Suprapubic skin (tissue), 4 donors: ENCODE measurements at places on chromosomes 5 and 9.
A peak's percentile ranks its signal among the peaks of the same experiment; 100 is the strongest.

DNA sequence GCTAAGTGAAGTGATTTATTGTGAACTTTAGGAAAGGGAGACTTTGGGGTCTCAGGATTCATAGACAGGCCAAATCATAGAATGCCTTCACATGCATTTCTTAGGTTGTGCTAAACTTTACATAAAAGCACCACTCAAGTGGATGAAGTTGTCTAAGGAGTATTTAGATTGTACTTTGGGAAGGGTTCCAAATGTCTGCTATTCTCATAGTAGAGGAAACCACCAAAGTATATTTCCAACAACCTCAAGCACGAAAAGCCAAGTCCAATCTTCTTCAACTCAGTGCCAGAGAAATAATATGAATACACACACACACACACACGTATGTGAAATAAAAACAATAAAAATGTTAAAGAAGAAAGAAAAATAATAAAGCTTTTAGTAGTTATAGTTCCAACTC, 41.8 kb downstream of the ENC1 start:
- no peak overlapping the region for H3K4me3 ChIP-seq
- no peaks in the 10 kb centered on the region for H3K27me3 ChIP-seq
- H3K27ac ChIP-seq = no peak overlapping the region
- no peak for DNase-seq
- no peaks in the 10 kb centered on the region for H3K36me3 ChIP-seq
- no peaks in the 10 kb centered on the region for H3K4me1 ChIP-seq

DNA sequence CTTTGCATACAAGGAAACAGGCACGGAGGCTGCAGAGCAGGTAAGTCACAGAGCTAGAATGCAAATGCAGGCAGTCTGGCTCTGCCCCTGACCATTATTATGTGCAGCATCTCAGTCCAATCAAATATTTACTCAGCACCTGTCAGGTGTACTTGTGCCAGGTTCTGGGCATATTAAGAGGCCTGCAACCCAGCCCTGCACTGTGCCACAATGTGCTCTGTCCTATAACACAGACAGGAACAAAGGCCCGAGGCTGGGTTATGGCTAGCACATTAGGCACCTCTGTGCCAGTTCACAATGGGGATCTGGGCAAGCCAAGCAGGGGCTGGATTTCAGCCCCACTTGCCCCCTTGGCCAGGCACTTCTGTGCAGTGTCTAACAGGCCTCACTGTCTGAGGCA, 14.0 kb downstream of the ARL15 start:
- H3K27me3 ChIP-seq = no peaks in the 10 kb centered on the region
- peak overlapping the region; percentile 31 for H3K27ac ChIP-seq
- no peak for DNase-seq
- H3K4me3 ChIP-seq = no peak overlapping the region

DNA sequence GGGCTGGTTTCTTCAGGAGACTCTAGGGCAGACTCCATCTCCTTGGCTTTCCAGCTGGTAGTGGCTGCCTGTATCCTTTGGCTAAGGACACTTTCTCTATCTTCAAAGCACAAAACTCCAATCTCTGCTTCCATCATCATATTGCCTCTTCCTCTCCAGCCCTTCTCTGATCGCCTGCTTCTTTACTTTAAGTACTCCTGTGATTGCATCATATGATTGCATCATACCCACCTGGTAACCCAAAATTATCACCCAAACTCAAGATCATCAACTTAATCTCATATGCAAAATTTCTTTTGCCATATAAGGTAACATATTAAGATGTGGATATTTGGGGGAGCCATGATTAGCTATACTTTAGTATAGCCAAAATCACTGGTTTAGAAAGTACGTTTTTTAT, 1092.6 kb upstream of the CDH6 start:
- no peaks in the 10 kb centered on the region for H3K36me3 ChIP-seq
- no peak for DNase-seq
- H3K4me1 ChIP-seq = no peaks in the 10 kb centered on the region
- no peaks in the 10 kb centered on the region for H3K27me3 ChIP-seq

GRCh38 chr5:39176759-39177630, 42.4 kb downstream of the FYB1 start:
- no peak overlapping the region for H3K27ac ChIP-seq
- no peak for DNase-seq
- no peaks in the 10 kb centered on the region for H3K27me3 ChIP-seq
- no peak overlapping the region for H3K4me3 ChIP-seq
- no peaks in the 10 kb centered on the region for H3K4me1 ChIP-seq

GRCh38 chr5:58753446-58753845, 170.6 kb downstream of the RAB3C start:
- H3K4me3 ChIP-seq = no peak overlapping the region
- no peak for DNase-seq
- no peaks in the 10 kb centered on the region for H3K27me3 ChIP-seq
- no peaks in the 10 kb centered on the region for H3K36me3 ChIP-seq

- no peaks in the 10 kb centered on the region for H3K27me3 ChIP-seq
- H3K4me1 ChIP-seq = peaks cover 15% of the 10 kb centered on the region
- no peak for DNase-seq
- H3K27ac ChIP-seq = no peak overlapping the region
- H3K36me3 ChIP-seq = peaks cover 60% of the 10 kb centered on the region
- no peak overlapping the region for H3K4me3 ChIP-seq
Observed at GRCh38 chr5:149496166-149496565, 55.1 kb downstream of the CSNK1A1 start.

- no peak overlapping the region for H3K27ac ChIP-seq
- peaks cover 5% of the 10 kb centered on the region for H3K27me3 ChIP-seq
- H3K36me3 ChIP-seq = no peaks in the 10 kb centered on the region
- no peak for DNase-seq
Observed at GRCh38 chr9:88071331-88071730, 66.9 kb downstream of the SPATA31C2 start.

DNA sequence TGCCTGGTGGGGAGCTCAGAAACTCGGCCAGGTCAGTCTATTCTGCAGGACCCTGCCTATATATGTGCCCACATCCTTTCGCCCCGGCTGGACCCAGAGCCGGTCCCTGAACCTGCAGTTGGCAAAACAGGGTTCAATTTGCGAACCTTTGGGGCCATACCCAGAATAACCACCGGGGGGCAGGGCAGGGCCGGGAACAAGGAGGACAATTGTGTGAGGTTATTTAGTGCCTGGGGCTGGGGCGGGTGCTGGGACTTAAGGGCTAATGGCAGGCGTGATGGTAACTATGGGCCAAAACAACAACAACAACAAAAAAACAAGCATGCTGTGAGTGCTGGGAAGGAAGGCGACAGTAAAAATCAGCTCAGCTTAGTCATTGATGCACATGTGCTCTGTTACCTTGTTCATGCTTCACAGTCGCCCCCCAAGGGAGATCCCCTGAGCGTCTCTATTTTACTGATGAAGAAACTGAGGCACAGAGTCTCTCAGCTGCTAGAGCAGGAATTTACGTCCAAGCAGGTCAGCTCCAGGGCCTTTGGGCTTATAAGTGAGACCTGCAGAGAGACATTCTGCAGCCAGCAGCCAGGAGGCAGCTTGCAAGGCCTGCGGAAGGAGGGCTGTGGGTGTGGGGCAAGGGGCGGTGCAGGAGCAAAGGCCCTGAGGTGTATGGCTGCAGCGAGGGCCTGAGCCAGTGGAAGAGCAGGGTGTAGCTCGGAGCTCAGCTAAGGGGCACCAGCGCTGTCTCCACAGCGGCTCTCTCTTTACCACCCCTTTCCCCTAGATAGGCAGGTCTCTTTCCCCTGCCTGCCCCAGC, 106.0 kb downstream of the PHF2 start:
- H3K4me1 ChIP-seq = peaks cover 8% of the 10 kb centered on the region
- peaks cover 12% of the 10 kb centered on the region for H3K36me3 ChIP-seq
- H3K27ac ChIP-seq = no peak overlapping the region
- no peak overlapping the region for H3K4me3 ChIP-seq
- DNase-seq = peak; percentile 83

DNA sequence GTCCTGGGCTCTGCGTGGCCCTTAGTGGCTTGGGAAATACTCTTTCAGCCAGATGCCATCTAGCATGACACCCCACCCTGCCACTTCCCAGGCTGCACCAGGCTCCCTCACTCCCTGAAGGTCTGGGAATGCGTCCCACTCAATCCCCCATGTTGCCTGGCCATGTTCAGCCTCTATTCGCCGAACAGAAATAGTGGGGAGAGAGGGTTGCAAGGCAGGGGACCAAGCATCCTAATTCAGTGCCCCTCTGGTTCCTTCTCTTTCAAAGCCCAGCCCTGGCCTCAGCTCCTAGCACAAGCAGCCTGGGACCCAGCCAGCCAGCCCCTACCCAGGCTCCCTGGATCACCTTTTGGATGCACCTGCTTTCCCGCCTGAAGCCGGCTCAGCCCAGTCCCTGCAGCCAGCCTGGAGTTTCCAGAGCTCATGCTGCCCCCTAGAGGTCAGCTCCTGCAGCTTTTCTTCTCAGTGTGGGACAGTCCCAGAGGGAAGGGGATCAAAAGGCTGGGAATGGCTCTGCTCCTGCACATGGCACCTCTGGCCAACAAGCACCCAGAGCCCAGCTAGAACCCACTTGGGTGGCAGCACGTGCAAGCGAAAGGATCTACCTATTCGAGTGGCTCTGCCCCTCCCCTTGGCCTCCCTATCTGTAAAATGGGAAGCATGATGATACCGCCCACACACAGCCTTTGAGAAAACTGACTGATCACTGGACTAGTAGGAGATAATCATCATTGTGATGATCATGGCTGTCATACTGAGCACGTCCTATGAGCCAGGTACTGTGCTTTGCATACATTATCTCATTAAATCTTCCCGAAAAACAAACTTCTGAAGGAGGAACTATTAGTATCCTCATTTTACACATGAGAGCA, 48.7 kb upstream of the C5orf58 start:
- peak; percentile 63 for DNase-seq
- H3K4me3 ChIP-seq = no peak overlapping the region
- no peak overlapping the region for H3K27ac ChIP-seq
- H3K4me1 ChIP-seq = no peaks in the 10 kb centered on the region
- no peaks in the 10 kb centered on the region for H3K27me3 ChIP-seq
- H3K36me3 ChIP-seq = no peaks in the 10 kb centered on the region

- no peak for DNase-seq
- no peak overlapping the region for H3K27ac ChIP-seq
- H3K4me1 ChIP-seq = no peaks in the 10 kb centered on the region
- no peak overlapping the region for H3K4me3 ChIP-seq
- H3K27me3 ChIP-seq = no peaks in the 10 kb centered on the region
Observed at GRCh38 chr9:80440724-80441123, 869.0 kb downstream of the TLE4 start.

DNA sequence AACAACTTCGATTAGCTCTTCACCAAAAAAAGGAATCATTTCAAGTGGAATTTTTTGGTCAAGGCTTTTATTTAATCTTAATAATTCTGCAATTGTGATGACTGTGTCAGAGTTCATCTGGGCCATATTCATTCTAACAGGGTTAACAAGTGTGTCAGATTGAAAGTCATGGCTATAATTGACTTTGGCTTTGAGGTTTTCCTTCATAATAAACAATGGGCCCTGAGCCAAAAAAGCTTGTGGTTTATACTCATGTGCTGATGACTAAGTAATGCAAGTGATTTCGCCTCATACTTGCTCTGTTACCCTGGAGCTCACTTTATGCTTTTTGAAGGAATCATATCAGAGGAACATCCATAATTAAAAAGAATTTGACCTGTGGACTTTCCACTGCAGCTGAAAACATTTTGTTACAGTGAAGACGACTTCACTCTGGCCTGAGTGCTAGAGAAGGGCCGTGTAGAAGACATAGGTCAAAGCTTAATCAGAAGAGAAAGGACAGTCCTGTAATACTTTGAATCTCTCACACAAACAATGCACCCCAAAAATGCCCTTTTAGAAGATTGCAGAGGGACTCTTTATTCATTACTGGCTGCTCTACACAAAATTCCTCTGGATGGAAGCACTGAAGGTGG, 101.7 kb downstream of the GDNF start:
- peaks cover 16% of the 10 kb centered on the region for H3K4me1 ChIP-seq
- H3K4me3 ChIP-seq = no peak overlapping the region
- DNase-seq = no peak

- no peak overlapping the region for H3K4me3 ChIP-seq
- no peaks in the 10 kb centered on the region for H3K27me3 ChIP-seq
- no peak overlapping the region for H3K27ac ChIP-seq
- H3K4me1 ChIP-seq = no peaks in the 10 kb centered on the region
Observed at GRCh38 chr5:93384026-93384425, 197.0 kb downstream of the NR2F1-AS1 start.

DNA sequence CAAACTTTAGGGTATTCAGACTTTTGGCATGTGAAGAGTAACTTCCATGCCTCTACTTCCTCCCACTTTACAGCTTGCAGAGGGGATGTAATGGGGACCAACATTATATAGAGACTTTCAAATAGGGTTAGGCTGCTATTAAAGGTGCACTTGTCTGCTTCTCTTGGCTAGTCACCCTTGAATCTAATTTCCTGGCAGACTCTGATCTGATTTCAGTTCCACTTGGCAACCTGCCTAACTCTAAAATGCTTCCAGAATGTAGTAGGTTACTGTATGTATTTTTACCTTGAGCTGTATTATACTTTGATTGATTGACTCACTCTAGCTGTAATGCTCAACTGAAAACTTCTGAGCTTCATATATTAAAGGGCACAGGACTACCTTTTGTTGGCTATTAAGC, 693.4 kb downstream of the KCTD16 start:
- no peaks in the 10 kb centered on the region for H3K27me3 ChIP-seq
- H3K4me1 ChIP-seq = no peaks in the 10 kb centered on the region
- no peaks in the 10 kb centered on the region for H3K36me3 ChIP-seq

DNA sequence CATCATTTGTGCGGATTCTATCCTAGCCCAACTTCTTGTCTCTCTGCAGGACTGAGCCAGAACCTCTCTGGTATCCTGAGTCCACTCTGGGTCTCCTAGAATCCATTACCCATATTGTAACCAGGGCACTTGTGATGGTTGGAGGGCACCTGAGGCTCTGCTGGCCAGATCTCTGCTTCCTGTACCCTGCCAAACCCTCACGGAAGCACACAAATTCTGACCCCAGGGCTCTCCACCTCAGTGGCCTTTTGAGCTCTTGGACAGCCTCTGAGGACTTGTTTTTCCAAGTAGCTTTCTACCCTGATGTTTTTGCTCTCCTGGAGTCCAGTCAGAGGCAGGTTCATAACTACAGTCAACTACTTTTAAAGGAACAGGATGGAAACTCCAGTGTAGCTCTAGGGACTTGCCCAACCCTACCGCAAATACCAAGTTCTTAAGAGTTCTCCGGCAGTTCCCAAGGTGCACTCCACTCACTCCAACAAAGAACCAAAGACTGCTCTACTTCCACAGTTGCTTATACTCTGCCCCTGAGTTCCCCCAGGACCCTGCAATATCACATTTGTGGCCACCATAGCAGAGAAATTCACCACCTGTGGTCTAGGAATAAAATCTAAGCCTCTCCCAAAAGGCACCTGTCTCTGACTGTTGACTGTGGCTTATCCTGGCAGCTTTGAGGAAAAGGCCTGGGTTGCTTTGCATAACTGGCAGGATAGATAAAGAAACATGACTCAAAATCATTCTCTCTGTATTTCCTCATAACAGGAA, 9.6 kb downstream of the PIP5K1B start:
- H3K4me1 ChIP-seq = no peaks in the 10 kb centered on the region
- peaks cover 4% of the 10 kb centered on the region for H3K27me3 ChIP-seq
- H3K4me3 ChIP-seq = no peak overlapping the region
- H3K27ac ChIP-seq = no peak overlapping the region
- H3K36me3 ChIP-seq = no peaks in the 10 kb centered on the region
